ENCODE measurements at places on chromosomes 13 and 19.

DNA sequence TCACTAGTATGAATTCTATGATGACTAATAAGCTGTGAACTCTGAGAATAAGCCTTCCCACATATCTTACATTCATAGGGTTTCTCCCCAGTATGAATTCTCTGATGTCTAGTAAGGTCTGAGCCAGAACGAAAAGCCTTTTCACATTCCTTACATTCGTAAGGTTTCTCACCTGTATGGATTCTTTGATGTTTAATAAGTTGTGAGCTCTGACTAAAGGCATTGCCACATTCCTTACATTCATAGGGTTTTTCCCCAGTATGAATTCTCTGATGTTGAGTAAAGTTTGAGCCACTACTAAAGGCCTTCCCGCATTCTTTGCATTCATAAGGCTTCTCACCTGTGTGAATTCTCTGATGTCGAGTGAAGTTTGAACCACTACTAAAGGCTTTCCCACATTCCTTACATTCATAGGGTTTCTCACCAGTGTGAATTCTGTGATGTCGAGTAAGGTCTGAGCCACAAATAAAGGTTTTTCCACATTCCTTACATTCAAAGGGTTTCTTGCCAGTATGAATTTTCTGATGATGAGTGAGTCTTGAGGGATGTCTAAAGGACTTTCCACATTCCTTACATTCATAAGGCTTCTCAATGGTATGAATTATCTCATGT, 30.7 kb upstream of the ZFP82 start:
- DNase-seq = no peak

- no peak for DNase-seq
Measured at GRCh38 chr13:80262051-80262695, 78.8 kb downstream of the SPRY2 start.

GRCh38 chr13:39765801-39766463, 110.5 kb downstream of the COG6 start:
- DNase-seq = no peak

- DNase-seq = no peak
Measured at GRCh38 chr13:39013462-39013861, 22.8 kb upstream of the STOML3 start.

DNA sequence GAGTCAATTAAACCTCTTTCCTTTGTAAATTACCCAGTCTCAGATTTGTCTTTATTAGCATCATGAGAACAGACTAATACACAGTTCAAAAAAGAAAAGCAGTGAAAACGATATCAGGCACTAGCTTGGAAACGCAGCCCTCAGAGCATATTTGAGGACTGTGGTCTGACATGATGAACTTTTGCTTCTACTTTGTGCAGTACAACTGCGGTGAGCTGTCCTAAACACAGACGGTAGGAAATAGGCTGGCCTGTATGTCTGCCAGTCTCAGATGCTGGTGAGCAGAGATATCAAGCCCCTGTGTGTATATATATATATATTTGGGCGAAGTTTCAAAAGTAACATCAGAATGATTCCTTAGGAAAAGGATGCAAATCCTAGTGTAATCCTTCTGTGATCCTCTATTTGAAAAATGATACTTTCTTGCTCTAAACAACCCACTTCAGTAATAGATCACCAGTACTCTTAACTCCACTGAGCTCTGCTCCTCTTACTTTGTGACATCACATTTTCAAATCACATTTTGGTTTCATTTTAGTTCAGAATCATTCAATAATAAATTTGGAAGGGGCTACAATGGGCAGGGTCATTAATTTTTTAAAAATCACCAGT, 74.4 kb downstream of the TNFRSF19 start:
- DNase-seq = no peak

DNA sequence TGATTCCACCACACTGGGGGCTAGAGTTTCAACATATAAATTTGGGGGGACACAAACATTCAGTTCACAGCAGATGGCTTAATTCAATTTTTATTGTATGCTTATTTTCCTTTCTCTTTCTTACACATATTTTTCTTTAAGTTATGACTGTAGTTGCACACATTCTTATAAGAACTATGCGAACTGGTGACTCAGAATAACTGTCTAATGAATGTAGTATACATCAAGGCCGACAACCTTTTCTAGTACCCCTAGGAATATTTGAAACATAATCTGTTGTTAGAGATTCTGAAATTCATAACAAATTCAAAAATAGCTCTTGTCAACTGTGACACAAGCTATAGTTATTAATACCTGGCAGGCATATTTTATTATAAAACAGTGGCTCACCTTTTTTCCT, 695.6 kb downstream of the PCDH9 start:
- no peak for DNase-seq

GRCh38 chr13:96575423-96576320, 418.6 kb downstream of the OXGR1 start:
- no peak for DNase-seq
